ENCODE measurements at places on chromosomes 1 and 21.
A peak's percentile ranks its signal among the peaks of the same experiment; 100 is the strongest.

GRCh38 chr1:9438431-9439073, 100.7 kb upstream of the SLC25A33 start:
- DNase-seq, result no peak

DNA sequence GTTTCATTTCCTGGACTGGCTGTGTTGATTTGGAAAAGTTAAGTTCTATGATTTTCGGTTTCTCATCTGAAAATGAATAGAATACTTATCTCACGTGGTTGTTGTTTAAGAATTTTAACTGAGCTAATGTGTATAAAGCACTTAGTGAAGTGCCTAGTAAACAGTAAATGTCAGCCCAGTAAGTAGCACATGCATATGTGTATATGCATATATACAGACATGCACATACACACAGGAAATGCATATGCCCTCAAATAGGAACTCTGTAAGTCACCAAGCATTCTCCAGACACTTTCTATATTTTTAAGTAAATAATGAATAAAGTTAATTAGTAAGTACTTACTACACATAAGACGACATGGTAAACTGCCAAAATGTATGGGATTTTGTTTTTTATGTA, 128.6 kb downstream of the CLEC20A start:
- DNase-seq, result no peak

GRCh38 chr1:30522031-30523004, 201.1 kb downstream of the MATN1 start:
- DNase-seq, result no peak

- no peak for DNase-seq
Observed at GRCh38 chr21:41597227-41597626, 89.3 kb upstream of the TMPRSS2 start.

GRCh38 chr1:54928327-54928726, 41.3 kb upstream of the DHCR24 start:
- no peak for DNase-seq

GRCh38 chr1:38730511-38731397, 128.8 kb downstream of the RRAGC start:
- no peak for DNase-seq

DNA sequence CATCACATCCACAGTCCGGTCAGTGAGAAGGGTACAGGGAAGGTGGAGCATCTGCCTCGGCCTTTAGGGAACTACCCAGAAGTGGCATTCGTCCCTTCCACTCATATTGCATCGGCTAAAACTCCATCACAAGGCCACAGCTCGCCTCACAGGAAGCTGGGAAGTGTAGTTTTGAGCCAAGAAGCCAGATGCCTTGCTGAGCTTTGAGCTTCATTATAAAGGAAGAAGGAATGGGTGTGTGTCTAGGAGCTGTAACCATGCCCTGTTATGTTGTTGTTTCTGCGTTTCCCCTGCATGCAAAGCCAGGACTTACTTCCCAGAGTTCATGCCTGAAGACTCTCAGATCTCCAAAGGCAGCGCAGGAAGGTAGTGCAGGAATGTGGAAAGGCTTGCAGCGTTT, 61.1 kb downstream of the OPTC start:
- no peak for DNase-seq

- no peak for DNase-seq
Observed at GRCh38 chr1:28176492-28177470, at the start of gene PTAFR. TSS of gene PTAFR (minus strand) at chr1:28176690. CDS start at chr1:28151021, 25,669 bp downstream.

GRCh38 chr1:9763914-9764313, 59.9 kb downstream of the CLSTN1 start:
- DNase-seq, result no peak

GRCh38 chr1:224592636-224593582, 23.2 kb upstream of the CNIH3 start:
- no peak for DNase-seq

GRCh38 chr1:107626073-107626796, 338.7 kb downstream of the VAV3 start:
- no peak for DNase-seq

DNA sequence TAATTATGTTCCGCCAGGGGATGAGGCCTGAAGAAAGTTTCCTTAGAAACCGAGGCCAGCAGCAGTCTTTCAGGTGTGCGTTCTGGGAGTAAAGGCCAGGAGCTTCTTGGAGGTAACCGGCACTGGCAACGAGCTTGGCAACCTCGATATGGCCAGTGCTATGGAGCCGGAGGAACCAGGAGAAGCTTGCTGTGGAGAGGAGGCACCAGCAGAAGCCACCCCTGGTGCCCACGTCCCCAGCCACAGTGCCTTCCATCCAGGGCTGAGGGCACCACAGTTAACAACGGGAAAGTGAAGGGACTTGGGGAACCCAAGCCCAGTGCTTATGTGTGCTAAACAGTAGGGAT, 41.5 kb upstream of the LIN9 start:
- DNase-seq, result no peak

DNA sequence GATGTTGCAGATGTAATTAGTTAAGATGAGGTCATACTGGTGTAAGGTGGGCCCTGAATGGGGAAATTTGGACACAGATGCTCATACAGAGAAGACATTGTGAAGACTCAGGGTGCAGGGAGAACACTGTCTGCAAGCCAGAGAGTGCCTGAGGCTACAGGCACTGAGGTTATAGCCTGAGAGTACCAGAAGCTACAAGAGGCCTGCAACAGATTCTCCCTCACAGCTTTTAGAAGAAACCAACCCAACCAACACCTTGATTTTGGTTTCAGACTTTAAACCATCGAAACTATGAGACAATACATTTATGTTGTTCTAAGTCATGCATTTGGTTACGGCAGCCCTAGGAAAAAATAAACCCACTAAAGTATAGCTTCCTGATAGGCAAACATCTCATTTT, 321.7 kb upstream of the USP25 start:
- DNase-seq, result no peak

DNA sequence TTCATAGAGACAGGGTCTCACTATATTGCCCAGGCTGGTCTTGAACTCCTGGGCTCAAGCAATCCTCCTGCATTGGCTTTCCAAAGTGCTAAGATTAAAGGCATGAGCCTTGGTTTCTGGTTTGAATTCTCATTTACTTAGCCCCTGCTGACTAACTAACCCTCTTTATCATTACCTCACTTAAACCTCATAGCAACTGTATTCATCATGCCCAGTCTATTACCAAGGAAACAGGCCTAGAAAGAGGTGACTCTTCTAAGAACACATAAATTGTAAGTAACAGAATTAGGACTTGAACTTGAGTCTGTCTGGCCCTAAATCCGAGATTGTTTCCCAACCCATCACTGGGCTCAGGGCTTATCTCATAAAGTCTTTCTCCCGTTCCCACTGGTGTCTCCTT, 44.2 kb downstream of the TMEM53 start:
- DNase-seq, result no peak

GRCh38 chr1:179867493-179868330, 9.9 kb downstream of the TOR1AIP2 start:
- peak; percentile 48 for DNase-seq

DNA sequence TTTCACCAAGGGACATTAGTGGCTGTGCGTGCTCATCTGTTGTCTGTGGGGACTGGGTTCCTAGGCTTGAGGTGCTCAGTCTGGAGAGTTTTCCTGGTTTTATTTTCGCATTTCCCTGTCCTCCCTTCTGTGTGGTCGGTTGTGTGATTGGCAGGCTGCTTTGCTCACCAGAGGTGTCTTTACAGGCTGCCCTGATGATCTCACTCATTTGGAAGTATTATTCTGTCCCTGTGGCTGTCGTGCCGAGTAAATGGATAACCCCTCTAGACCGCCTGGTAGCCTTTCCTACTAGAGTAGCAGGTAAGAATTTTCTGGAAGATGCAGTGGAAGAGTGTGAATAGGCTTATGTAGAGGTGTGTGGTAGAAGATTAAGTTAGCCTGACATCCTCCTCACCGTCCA, 44.1 kb upstream of the HMGN1 start:
- DNase-seq, result no peak

GRCh38 chr1:94989398-94989797, 62.5 kb upstream of the CNN3 start:
- peak; percentile 9 for DNase-seq

DNA sequence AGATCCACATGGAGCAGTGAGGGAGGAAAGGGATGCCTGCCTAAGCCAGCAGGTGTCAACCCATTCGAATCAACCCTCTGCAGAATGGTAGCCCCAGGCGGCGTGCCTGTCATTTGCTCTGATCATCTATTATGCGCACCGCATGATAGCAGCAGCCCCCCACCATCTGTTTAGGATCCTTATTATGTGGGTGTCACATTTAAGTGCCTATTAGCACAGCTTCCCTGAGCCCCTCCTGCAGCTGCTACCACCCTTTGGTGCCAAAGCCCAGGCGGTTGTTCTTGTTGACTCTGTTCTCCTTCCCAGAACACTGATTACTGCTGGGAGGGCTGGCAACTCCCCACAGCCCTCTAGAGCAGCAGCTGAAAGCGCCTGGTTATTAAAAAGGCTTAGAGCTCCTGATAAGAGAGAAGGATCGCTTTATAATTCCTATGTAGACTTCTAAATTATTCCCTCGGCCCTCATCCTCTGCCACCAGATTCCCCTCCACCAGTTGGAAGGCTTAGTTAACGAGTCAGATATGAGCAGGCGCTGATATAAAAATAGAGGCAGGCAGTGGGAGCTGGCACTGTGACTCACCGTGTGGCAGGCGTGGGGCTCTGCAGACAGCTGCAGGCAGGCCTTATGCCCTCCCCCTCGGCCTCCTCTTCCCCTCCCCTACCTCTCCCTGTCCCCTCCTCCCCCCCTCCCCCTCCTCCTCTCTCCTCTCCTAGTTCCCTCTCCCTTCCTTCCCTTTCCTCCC, 23.0 kb downstream of the ACTA1 start:
- DNase-seq, result peak; percentile 54

DNA sequence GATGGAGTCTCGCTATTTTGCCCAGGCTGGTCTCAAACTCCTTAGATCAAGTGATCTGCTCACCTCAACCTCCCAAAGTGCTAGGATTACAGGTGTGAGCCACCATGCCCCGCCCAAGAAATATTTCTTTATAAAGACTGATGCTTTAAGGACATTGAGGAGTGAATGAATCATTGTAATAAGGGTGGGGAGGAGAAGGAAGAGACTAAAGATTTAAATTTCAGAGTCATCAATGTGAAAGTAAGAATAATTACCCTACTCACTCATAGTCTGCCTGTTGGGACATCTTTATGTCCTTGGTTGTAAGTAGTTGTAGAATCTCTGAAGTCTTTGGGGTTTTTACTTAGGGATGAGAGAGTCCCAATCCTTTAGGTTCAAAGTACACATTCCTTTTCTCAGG, 7.3 kb downstream of the KDM1A start:
- no peak for DNase-seq

DNA sequence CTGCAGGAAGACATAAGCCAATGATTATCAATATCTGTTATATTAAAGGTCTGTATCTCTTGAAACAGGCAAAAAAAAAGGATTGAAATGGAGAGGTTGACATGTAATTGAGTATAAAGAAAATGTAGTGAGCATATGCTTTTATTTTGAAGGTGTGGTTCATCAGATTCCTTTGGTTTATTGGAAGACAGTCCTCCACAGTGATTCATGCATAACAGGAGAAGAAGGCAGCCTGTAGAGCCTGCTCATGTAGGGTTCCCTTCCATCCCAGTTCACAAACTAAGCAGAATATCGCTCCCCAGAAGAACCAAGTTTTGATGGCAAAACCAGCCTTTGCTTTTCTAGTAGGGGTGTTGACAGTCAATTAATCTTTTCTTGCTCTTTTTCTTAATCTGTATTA, 1016.8 kb upstream of the ADGRL4 start:
- DNase-seq, result no peak

DNA sequence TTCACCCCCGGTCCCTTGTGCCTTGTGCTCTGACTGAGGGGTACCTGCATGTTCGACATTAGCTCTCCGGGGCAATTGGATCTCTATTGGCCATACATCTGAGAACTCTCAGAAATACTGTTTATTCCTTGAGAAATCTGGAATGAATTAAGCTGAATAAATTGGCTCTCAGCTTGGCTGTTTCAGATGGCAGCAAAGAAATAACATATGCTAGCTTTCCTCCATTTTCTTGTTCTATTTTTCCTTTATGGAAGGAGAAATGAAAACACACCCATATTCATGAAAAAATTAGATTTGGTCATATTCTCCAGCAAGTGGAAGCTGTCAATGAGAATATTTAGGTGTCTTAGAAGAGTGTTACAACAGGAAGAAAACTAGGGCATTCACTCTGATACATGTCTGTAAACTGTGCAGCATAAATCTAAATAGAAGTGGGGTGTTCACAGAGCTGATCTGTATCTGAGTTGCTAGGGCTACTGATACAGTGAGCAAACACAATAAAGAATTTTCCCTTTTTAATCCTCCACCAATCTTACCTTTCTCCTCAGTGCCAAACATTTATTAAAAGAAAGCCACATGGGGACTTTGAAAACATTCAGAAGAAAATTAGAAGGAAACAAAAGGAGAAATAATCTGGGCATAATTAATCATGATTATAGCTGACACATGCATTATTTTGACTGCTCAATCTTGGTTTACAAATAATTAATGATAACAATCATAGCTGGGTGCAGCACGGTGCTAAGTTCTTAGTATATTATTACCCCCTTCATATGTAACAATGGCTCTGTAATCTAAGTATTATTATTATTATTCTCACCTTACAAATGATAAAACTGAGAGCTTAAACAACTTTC, 671.9 kb upstream of the USP24 start:
- no peak for DNase-seq

DNA sequence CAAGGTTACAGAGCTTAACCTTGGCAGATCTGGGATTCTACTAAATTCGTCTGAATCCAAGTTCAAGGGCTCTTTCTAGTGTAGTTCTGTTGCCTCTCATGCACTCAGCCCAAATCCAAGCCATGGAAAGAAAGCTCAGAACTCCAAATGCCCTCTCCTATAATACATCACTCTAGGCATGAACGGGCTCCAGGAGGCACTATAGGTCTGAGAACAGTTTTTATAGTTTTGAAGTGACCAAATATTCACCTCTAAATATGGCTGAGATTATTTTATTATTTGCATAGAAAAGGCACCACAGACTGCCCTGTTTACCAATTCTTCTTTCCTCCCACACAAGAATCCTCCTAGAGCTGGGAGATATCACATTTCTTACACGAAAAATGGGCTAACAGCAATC, 327.9 kb upstream of the BEND5 start:
- no peak for DNase-seq

DNA sequence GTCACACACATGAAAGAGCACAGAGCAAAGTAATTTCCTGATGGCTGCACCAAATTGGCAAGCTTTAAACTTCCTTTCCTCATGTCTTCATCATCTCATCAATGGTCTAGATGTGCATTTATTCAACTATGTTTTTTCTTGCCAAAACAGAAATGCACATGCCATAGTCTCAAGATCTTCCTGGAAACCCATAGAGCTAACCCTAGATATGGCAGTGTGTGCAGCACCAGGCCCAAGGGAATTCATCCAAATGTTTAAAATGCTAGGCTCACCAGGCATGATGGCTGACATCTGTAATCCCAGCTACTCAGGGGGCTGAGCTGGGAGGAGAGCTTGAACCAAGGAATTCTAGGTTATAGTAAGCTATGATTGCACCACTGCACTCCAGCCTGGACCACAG, 31.2 kb upstream of the PALMD start:
- DNase-seq, result no peak

DNA sequence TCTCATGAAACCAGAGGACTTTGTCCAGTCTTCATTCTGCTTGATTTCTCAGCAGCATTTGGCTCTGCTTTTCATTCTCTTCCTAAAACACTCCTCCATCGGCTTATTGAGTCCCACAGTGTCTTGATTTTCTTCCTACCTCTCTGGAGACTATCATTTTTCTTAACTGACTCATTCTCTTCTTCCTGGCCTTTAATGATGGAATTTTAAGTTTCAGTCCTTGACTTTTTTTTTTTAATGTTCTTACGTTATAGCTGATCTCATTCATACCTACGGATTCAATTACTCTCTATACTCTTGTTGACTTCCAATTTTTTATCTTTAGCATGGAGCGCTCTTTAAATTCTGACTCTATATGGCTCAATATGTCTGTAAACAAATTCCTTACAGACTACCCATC, 111.1 kb downstream of the NEK7 start:
- DNase-seq, result no peak

- no peak for DNase-seq
Observed at GRCh38 chr1:214541693-214542092, 9.7 kb downstream of the PTPN14 start.

Measured in NCI-H1105 (cell line).